ENCODE measurements at places on chromosomes 1 and 21.

GRCh38 chr1:61746813-61747212 is 4.5 kb downstream of the PATJ start:
- no peak for DNase-seq

DNA sequence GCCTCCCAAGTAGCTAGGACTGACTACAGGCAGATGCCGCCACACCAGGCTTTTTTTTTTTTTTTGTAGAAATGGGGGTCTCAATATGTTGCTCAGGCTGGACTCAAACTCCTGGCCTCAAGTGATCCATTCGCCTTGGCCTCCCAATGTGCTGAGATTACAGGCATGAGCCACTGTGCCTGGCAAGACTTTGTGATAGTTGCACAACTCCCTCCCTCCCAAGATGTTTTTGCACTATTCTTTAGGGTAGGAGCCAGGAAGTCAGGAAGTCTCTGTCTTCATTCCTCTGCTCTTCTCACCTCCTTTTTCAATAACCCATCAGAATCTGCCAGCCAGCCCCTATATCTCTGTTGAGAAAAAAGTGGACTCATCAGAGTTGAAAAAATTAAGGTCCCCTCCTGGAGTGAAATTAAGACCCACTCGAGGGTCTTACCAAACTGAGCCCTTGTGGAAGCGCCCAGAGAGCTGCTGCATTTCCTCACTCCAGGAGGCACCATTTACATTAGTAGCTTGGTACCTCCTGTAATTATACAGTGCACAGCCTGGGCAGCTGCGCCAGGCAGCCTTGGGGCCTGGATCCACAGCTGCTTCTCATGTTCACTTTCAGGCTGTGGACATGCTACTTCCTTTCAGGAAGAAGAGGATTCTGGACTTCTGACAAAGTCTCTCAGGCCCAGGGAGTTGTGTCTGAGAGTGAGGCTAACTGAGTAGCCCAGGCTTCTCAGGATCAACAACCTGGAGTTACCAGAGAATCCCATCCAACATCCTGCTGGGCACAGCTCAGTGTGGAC is 24.0 kb downstream of the TCEA3 start:
- DNase-seq = no peak

- DNase-seq = peak; percentile 19
Observed at GRCh38 chr1:10724948-10725847, 71.2 kb downstream of the CASZ1 start.

- no peak for DNase-seq
Observed at GRCh38 chr1:187383366-187383765, 554.6 kb downstream of the PLA2G4A start.

DNA sequence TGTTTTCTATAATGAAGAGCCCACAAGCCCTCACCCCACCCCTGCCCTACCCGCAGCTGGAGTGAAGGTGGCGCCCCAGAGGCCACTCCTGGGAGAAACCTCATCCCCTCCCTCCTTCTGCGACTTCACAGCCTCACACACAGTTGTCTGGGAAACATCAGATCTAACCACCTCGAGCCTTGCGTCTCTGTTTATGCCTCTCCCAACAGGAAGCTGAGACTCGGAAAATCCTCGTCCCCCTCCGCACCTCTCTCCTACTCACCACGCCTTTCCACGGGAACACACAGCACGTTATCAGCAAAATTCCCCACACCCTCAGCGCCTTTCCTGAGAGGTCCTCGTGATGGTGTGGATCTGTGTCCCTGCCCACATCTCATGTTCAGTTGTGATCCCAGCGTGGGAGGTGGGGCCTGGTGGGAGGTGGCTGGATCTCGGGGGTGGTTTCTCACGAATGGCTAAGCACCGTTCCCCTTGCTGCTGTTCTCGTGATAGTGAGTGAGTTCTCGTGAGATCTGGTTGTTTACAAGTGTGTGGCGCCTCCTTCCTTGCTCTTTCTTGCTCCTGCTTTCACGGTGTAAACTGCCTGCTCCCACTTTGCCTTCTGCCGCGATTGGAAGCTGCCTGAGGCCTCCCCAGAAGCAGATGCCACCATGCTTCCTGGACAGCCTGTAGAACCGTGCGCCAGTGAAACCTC is 190.6 kb downstream of the KIF26B start:
- DNase-seq = no peak

DNA sequence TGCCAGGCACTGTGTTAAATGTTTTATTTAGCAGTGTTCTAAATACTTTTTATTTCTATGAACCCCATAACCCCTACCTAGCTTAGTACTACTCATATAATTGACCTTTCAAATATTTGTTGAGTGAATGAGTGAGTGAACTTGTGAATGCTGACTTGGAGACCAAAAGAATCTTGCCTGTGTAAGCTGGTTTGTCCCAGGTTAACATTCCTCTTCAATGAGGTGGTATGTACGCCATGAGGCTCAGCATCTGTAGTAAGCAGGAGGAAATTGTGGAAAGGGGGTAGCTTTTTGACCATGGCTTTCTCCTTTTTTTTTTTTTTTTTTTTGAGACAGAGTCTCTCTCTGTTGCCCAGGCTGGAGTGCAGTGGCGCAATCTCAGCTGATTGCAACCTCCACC is 14.6 kb downstream of the MED18 start:
- DNase-seq = no peak

DNA sequence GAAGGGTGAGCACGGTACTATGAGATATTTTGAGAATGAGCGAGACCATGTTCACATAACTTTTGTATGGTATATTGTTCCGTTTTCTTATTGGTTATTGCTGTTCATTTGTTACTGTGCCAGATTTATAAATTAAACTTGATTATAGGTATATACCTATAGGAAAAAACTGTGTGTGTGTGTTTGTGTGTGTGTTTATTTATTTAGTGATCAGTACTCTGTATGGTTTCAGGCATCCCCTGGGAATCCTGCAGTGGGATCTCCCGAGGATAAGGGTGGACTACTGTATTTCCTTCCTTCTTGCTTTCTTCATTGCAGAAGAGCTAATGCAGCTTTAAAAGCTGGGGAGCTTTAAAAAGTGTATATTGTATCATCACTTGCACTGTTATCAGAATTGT is 8.0 kb upstream of the ASH1L start:
- DNase-seq = no peak

- no peak for DNase-seq
Observed at GRCh38 chr1:1130206-1131120, 14.6 kb upstream of the C1orf159 start.

GRCh38 chr21:38503583-38503982 is 5.3 kb upstream of the ERG start:
- DNase-seq = no peak

DNA sequence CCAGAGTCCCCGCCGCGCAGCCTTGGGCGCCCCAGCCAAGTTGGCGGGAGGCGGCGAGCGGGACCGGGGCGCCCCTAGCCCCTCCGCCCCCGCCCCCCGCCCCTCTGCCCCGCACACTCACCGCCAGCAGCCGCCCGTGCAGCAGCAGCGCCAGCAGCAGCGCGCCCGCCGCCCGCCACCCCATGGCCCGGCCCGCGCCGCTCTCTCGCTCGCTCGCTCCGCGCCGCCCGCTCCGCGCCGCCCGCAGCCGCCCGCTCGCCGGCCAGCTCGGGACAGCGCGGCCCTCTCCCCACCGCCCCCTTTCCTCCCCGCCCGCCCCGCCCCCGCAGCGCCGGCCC is at the start of gene HSPG2:
TSS of gene HSPG2 (minus strand) at position 277 of the 338 bp plus-strand sequence. CDS start at position 184, 93 bp downstream.
- no peak for DNase-seq

DNA sequence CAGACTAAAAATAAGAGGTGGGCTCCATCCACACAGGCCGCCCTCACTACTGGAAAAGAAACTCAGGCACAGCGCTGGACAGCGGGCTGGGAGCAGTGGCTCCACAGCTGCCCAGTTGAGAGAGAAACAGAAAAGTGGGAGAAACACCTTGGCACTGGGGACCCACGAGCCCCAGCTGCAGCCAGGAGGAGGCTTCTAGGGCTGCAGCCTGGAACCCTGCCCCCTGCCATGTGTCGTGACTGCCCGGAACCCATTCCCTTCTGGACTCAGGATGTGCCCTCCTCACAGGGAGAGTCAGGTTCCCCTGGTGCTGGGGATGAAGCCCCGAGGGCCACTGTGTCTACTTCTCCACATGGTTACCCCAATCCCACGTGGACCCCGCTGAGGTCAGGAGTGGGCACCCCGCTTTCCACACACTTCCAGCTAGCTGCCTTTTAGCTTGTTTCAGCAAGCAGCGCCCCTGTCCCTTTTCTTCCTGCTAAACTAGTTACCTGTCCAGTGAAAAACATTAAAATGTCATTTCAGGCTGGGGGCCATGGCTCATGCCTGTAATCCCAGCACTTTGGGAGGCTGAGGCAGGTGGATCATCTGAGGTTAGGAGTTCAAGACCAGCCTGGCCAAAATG is 35.9 kb downstream of the PARP1 start:
- no peak for DNase-seq

DNA sequence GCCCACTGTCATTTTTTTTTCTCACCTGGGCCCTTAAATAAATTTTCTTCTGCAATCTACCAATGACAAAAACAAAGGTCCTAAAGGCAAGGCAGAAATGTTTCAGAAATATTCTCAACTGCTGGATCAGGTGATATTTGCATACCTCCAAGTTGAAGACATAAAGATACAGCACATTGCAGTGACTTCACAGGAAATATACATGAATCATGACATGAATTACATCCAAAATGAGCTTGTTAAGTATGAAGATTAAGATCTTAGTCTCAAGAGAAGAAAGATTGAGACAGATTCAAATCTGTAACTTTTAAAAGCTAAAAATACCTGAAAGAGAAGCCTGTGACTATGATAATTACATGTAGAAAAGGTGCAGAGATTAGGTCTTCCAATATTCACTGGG is 207.8 kb downstream of the SIPA1L2 start:
- no peak for DNase-seq

- no peak for DNase-seq
Observed at GRCh38 chr1:233151861-233152260, 143.7 kb downstream of the PCNX2 start.

DNA sequence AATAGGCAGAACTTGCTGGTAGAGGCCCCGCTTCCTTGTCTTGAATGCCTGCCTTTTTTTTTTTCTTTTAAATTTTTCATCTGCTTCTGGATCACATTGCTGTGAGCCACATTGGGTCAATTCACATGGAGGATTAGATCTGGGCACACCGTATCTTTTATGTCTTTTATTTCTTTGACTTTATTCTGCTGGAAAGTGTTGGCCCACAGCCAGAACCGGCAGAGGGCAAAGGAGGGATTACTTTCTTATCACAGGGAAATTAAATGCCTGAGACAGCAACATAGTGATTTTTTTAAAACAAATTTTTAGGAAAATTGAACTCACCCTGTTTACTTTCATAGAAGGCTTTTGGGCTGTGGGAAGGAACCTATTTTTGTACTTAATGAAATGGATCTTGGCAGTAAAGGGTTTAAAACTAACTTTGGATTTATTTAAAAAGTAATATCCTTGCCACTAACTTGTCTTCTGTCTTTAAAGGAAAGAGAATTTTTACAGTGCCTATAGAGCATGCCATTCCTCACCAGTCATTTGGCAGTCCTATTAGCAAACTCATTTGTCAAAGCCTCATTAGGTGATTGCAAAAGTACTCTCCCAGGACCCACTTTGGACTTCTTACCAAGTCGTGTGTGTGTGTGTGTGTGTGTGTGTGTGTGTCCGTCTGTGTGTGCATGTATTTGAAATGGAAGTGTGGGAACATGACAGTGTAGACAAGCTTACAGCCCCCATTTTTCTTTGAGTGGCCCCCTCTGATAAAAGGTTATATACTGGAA is 68.4 kb downstream of the ST6GALNAC3 start:
- no peak for DNase-seq

- DNase-seq = no peak
Observed at GRCh38 chr1:208174731-208175507, 69.3 kb downstream of the PLXNA2 start.

- no peak for DNase-seq
Observed at GRCh38 chr1:158924677-158925076, 6.7 kb upstream of the PYHIN1 start.

- peak; percentile 64 for DNase-seq
Observed at GRCh38 chr1:7470904-7471638, 300.0 kb upstream of the VAMP3 start.

DNA sequence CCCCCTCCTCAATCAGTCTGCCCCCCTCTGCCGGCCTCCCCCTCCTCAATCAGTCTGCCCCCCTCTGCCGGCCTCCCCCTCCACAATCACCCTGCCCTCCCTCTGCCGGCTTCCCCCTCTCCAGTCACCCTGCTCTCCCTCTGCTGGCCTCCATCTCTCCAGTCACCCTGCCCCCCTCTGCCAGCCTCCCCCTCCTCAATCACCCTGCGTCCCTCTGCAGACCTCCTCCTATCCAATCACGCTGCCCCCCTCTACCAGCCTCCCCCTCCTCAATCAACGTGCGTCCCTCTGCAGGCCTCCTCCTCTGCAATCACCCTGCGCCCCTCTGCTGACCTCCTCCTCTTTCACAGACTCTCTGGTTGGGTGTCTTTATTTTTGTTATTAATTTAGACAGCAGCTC is 11.5 kb upstream of the C1orf198 start:
- no peak for DNase-seq

DNA sequence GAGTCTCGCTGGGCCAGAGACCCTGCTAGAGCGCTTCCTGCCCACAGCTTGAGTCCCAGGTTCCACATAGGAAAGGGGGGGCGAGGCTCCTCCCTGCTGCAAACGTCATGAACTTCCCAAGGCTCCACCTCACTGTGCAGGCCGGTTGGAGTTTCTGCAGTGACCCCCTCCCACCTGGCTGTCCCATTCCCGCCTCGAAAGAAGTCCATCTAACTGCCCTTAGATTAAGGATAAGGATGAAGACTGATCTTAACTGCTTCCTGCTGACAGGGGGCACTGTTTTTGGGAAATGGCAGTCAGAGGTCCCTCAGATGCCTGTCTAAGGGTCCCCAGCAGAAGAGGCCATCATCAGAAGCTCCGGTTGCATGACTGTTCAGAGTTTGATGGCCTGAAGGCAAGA is 62.7 kb downstream of the STUM start:
- DNase-seq = no peak

GRCh38 chr1:221891708-221892107 is 149.8 kb upstream of the DUSP10 start:
- DNase-seq = no peak

DNA sequence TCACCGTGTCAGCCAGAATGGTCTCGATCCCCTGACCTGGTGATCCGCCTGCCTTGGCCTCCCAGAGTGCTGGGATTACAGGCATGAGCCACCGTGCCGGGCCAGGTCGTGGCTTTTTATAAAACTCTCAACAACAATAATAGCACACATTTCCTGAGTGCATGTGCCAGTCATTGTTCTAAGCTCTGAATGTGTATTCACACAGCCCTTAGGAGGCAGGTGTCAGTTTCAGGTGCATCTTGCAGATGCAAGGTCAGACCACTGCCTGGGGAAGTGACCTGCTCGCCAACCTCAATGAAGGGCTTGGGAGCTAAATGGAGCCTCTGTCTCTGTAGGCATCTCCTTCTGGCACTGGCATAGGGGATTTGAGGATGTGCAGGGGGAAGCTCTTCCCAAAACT is 1.6 kb upstream of the LEFTY2 start:
- DNase-seq = no peak

- no peak for DNase-seq
Observed at GRCh38 chr1:2327841-2328240, 63.5 kb downstream of the MORN1 start.

- DNase-seq = no peak
Observed at GRCh38 chr1:150210091-150210490, 25.8 kb downstream of the ANP32E start.

GRCh38 chr1:12617901-12618660 is at the start of gene DHRS3:
TSS of gene DHRS3 (minus strand) at chr1:12618210. CDS start at chr1:12617348, 862 bp downstream.
- DNase-seq = no peak

GRCh38 chr1:44785029-44785380 is 3.0 kb downstream of the BEST4 start:
- DNase-seq = no peak

- DNase-seq = no peak
Observed at GRCh38 chr1:175733722-175734121, 9.7 kb downstream of the TNR start.

All from thoracic aorta (tissue), 2 donors.